NCI-H510A (cell line): ENCODE measurements at places on chromosomes 5 and 9.

DNA sequence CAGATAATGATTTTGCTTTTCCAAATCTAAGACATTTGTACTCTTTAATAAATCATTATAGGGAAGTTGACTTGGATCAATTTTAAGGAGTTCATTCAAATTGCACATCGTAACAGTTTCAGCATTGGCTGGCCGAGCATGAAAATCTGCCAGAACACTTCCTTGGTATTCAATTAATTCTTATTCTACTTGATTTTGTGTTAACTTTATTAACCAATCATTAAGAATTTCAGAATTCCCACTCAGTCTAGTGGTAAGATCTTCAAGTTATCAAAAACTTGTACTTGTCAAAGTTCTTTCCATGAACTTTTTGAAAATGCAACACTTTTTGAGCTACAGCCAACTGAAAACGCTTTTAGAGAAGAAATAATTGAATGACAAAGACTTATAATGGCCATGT is 565.8 kb downstream of the TLE1 start:
- no peak for DNase-seq

DNA sequence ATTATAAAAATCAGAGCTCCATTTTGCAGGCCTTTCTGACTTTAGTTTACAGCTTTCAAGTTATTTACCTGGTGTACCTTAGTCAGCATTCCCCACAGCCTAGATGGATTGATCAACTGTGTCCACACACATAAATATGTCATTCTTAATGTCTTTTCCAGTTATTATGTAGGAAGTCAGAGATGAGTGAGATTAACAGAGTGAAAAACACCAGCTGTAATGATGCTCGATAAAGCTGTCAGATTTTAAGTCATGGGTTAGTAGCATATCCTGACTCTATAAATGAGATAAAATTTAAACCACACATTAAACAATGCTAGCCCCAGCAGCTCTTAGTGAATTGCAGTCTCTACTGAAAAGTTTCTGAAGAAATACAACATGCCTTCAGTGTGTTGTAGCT is 48.9 kb downstream of the NUDT12 start:
- no peak for DNase-seq

GRCh38 chr9:95084254-95084934 is 233.1 kb downstream of the FANCC start:
- DNase-seq = no peak

GRCh38 chr9:136379003-136379287 is 5.5 kb upstream of the CARD9 start:
- no peak for DNase-seq

GRCh38 chr5:56070851-56071465 is 76.2 kb upstream of the IL6ST start:
- no peak for DNase-seq

GRCh38 chr5:147661541-147661940 is 121.0 kb downstream of the JAKMIP2 start:
- no peak for DNase-seq

- no peak for DNase-seq
These were observed 202.8 kb downstream of the CWC27 start for GRCh38 chr5:64971513-64971912.

DNA sequence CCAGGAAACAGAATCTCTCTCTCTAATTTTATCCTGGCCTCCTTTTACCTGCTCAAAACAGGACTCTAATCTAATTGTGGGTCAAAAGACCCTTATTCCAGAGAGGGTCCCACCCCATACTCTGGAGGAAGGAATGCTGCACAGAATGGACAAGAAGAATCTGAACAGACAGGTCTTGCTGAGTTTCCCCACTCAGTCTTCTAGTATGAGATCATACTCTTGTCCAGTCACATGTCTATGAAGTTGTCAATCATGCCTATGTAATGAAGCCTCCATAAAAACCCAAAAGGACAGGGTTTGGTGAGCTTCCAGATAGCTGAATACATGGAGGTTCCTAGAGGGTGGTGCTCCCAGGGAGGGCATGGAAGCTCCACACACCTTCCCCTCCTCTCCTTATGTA is 123.9 kb upstream of the FER start:
- DNase-seq = no peak

DNA sequence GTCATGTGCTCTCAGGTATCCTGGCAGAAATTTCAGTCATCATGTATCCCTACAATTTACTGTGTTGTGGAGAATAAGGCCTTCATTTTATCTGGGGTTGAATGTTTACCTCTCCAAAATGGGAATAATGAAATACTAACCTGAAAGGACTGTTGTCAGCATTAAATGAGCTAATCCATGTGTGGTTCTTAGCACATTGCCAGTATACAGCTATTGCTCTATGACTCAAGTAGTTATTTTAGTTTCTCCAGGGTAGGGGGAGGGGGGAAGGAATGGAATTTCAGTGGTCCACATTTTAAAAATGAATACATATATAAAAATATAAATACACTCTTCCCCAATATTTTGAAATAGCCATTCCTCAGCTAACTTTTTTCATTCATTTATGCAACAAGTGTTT is 3.5 kb downstream of the PAM start:
- no peak for DNase-seq

GRCh38 chr9:116792271-116792670 is 105.2 kb downstream of the TRIM32 start:
- DNase-seq = no peak

GRCh38 chr9:36948051-36948450 is 86.0 kb downstream of the PAX5 start:
- no peak for DNase-seq

DNA sequence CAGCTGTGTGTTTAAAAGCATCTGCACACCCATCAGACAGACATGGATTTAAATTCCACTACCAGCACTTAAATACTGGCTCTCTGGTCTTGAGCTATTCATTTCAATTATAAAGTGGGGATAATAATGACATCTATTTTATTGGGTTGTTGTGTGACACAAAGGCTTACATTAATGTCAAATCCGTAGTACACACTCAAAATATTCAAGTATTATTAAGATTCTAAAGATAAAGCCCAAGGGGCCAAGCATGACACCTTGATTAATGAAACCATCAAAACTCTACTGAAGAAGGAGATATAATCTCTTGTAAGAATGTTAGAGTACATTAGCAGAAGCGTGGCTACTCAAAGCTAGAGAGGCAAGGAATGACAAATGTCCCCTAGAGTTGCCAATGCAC is 743.0 kb downstream of the KCTD16 start:
- DNase-seq = no peak

DNA sequence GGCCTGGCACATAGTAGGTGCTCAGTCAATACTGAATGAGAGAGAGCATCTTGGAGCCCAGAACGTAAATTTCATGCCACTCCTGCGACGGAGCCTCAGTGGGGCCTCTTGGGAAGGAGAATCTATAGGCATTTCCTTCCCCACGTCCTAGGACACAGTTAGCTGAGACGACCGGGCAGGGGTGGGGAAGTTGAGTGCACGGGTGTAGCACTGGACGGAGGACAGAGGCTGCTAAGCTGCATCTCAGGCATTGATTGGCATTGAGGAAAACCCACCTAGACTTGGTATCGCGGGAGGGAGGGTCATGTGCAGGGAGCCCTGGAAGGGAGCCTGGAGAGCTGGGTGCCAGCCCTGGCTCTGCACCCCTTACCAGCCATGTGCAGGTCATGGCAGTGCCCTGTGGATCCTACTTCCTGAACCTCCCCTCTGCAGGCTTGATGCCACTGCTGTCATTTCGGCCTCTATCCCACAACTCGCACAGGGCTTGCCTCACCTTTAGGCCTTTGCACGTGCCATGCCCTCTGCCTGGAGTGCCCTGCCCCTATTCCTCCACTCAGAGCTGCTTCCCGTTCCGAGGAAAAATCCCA is 25.6 kb downstream of the NEK6 start:
- no peak for DNase-seq

DNA sequence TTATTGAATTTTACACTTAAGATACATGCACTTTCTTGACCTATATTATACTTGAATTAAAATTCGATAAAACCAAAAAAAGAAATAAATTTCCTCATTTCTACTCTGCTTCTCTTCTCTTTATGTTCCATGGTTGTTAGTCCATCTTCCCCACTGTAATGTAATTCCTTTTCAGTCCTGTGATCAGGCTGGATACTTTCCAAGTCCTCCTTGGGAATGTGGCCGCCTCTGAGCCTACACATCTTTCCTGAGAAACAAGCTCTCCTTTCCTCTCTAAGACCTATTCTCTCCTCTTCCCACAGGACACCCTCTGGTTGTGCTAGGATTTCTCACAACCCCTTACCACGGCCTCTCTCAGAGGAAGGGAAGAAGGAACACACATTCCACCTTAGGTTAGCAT is 285.1 kb downstream of the DNAH5 start:
- DNase-seq = no peak

DNA sequence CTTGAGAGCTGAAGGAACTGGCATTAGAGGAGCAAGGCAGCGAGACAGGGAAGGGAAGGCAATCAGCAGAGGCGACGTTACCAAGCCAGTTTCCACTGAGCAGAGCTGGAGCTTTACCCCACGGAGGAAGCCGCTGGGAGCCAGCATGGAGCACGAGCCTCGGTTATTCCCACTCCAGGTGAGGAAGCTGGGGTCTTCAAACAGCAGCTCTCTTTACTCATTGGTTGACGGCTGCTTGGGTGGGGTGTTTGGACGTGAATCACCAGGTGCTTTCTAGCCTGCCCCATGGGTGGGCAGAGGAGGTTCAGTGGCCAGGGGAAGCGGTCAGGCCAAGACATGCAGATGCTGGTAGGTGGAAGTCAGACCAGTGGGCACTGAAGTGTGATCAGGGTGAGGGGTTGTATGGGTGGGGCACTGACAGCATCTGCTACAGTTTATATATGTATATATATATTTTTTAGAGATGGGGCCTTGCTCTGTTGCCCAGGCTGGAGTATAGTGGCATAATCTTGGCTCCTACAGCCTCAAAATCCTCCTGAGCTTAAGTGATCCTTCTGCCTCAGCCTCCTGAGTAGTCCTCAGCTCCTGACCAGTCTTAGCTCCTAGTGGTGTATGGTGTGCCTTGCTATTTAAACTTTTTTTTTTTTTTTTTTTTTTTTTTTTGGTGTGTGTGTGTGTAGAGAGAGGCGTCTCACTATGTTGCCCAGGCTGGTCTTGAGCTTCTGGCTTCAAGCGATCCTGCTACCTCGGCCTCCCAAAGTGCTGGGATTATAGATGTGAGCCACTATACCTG is 12.4 kb downstream of the SNX30 start:
- no peak for DNase-seq

- DNase-seq = no peak
These were observed 837 bp downstream of the PCDHB2 start for GRCh38 chr5:141095263-141095641.

- DNase-seq = no peak
These were observed 35.6 kb downstream of the PTCD2 start for GRCh38 chr5:72355706-72356299.

- DNase-seq = no peak
These were observed 419.9 kb downstream of the MAN2A1 start for GRCh38 chr5:110109667-110110066.

- no peak for DNase-seq
These were observed 8.6 kb downstream of the SLC45A2 start for GRCh38 chr5:33975852-33976251.

DNA sequence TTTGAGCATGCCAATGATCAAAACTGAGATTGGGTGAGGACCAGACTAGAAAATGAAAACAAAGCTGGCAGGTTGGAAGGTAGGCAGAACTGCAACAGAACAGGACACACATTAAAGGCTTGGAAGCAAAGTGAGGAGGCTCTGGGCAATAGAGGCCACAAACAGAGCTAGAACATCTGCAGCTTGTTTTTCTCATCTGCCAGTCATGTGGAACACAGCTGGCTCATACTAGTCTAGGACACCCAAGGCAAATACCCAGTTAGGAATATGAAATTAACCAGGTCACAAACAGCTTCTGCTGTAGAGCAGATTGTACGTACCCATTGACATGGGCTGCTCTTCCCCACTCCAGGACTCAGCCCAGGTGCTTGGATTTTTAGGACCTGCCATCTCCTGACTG is 61.7 kb downstream of the SPEF2 start:
- no peak for DNase-seq

- DNase-seq = no peak
These were observed 717.1 kb downstream of the SEMA5A start for GRCh38 chr5:8828596-8829322.

DNA sequence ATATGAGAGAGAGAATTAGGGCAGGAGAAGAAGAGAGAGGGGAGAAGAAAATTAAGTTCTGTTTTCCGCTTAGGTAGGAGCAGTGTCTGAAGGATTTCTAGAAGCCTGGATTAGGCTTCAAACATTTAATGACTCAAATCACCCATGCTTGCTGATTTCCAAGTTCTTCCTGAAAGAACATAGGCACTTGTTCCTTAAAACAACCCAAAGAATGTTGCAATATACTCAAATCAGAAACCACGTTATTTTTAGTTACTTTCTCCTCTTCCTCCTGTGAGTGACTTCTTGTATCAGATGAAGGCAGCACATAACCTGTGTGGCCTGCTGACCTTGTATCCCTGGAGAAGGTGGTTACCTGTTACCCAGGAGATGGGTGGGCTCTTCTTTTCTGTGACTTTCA is 351.5 kb upstream of the KLF4 start:
- DNase-seq = no peak

GRCh38 chr5:5217371-5217770 is 77.2 kb downstream of the ADAMTS16 start:
- DNase-seq = no peak

- no peak for DNase-seq
These were observed 18.1 kb downstream of the GRXCR2 start for GRCh38 chr5:145854651-145855258.

- peak; percentile 59 for DNase-seq
These were observed 456.7 kb downstream of the ZNF608 start for GRCh38 chr5:124289641-124290311.

GRCh38 chr9:111451570-111451969 is 32.6 kb downstream of the ECPAS start:
- no peak for DNase-seq

- DNase-seq = no peak
These were observed 58.6 kb upstream of the FNIP1 start for GRCh38 chr5:131855452-131855851.

DNA sequence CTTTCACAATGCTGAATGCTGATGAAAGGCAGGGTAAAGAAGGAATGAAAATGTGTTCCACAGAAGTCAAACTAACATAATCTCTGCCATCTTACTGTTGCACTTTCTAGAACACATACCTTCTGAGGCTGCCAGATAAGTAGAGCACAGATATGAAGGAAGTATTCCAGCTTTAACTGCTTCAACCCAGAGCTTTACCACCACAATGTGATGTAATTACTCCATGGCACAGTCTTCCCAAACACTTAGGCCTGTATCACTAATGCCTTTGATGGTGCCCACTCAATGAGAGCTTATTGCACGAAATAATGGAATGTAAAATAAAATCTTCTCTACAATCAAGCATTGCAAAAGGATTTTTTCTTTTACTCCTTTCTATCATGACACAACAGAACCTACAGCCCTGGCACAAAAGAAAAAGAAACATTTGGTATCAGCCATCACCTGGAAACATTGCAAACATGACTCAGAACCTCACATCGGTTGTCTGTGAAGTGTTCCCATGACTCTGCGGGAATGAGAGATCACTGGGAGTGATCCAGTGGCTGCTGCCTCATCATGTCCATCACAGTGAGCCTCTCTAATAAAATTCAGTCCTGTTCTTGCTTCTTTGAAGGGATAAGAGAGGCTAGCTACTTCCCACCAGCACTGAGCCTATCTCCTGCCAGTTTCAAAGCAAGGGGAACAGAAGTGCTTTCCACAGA is 385.8 kb downstream of the EFNA5 start:
- no peak for DNase-seq

GRCh38 chr5:154603953-154604679 is 126.1 kb upstream of the HAND1 start:
- no peak for DNase-seq
